ENCODE measurements at places on chromosomes 6 and 20.
A peak's percentile ranks its signal among the peaks of the same experiment; 100 is the strongest.

GRCh38 chr20:22684072-22684762 lies 99.8 kb upstream of the FOXA2 start:
- H3K27me3 ChIP-seq, result no peaks in the 10 kb centered on the region
- peak; percentile 46 for DNase-seq
- no peaks in the 10 kb centered on the region for H3K4me1 ChIP-seq
- no peak overlapping the region for H3K4me3 ChIP-seq

DNA sequence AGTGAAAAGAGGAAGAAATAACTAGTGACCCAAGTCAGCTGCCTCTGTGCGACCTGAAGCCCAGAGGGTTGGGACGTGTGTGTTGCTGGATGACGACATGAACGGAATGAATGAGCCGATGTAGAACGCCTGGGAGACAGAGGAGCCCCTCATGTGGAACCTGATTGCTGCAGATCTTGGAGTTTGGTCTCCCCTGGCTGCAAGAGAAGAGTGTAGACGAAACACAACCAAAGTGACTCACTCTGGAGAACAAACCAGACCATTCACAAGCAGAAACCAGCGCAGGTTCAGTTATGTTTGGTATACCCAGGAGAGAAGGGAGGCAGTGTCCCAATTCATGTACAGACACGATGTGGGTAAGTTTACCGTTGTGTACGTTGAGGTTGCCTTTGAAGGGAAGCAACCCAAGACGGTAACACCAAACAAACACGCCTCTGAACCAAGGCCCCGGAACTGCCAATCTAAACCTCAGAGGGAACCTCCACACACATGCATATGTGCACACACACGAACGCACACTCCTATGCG lies 265.9 kb downstream of the BMP7 start:
- peaks cover 4% of the 10 kb centered on the region for H3K27me3 ChIP-seq
- no peaks in the 10 kb centered on the region for H3K4me1 ChIP-seq
- no peak overlapping the region for H3K4me3 ChIP-seq

GRCh38 chr6:11042750-11043377 lies 1.2 kb downstream of the ELOVL2 start:
- no peak for DNase-seq
- H3K4me1 ChIP-seq, result peaks cover 14% of the 10 kb centered on the region
- H3K27me3 ChIP-seq, result no peaks in the 10 kb centered on the region
- peak overlapping the region; percentile 85 for H3K4me3 ChIP-seq
- H3K27ac ChIP-seq, result peak overlapping the region; percentile 1

DNA sequence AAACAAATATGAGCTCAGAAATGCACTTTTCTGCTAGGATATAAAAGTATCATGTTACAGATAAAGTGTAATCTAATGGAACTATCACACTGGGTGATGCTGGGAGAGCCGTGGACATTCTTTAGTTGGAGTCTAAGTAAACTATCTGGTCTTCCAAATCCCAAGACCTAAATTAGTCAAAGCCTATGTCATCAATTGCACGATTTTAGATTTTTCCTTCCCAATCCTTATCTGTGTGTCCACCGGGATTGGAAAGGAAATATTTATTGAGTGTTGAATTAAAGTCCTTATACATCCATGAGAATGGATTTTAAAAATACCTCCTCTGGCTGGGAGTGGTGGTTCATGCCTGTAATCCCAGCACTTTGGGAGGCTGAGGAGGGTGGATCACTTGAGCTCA lies 19.6 kb upstream of the MRAP2 start:
- DNase-seq, result no peak
- no peak overlapping the region for H3K27ac ChIP-seq
- no peak overlapping the region for H3K4me3 ChIP-seq
- peaks cover 10% of the 10 kb centered on the region for H3K27me3 ChIP-seq
- no peaks in the 10 kb centered on the region for H3K4me1 ChIP-seq

- H3K4me3 ChIP-seq, result no peak overlapping the region
- no peaks in the 10 kb centered on the region for H3K4me1 ChIP-seq
- peaks cover 7% of the 10 kb centered on the region for H3K36me3 ChIP-seq
- no peaks in the 10 kb centered on the region for H3K27me3 ChIP-seq
- DNase-seq, result no peak
These were observed 78.0 kb upstream of the MPC1 start for GRCh38 chr6:166460473-166461437.

- no peaks in the 10 kb centered on the region for H3K36me3 ChIP-seq
- no peak overlapping the region for H3K4me3 ChIP-seq
- no peak for DNase-seq
- H3K4me1 ChIP-seq, result no peaks in the 10 kb centered on the region
- peaks cover 2% of the 10 kb centered on the region for H3K27me3 ChIP-seq
These were observed 67.9 kb downstream of the PSMB1 start for GRCh38 chr6:170485159-170485558.

- peaks cover 3% of the 10 kb centered on the region for H3K4me1 ChIP-seq
- no peak overlapping the region for H3K27ac ChIP-seq
- H3K27me3 ChIP-seq, result no peaks in the 10 kb centered on the region
These were observed 6.7 kb downstream of the TSHZ2 start for GRCh38 chr20:52978851-52979250.

DNA sequence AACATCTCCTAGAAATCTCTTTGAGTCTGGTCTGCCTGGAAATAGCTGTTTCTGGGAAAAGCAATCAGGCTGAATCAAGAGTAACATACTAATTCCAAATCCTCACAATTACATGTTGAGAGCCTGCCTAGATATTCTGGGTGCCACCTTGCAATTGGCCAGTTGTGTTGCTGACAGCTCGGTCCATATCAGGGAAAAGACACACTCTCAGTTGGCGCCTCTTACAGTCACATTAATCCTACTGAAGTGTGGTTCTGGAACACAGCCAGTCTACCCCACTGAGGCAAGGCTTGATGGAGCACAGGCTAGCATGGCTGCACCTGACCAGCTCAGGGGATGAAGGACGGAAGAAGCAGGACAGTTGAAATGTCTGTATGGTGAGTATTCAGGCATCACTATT lies 121.4 kb upstream of the TAB2 start:
- no peak overlapping the region for H3K27ac ChIP-seq
- H3K27me3 ChIP-seq, result no peaks in the 10 kb centered on the region
- H3K36me3 ChIP-seq, result no peaks in the 10 kb centered on the region
- no peak for DNase-seq
- H3K4me3 ChIP-seq, result no peak overlapping the region

GRCh38 chr6:90978046-90978445 lies 391.2 kb upstream of the MAP3K7 start:
- no peaks in the 10 kb centered on the region for H3K4me1 ChIP-seq
- no peak overlapping the region for H3K27ac ChIP-seq
- no peak for DNase-seq
- H3K27me3 ChIP-seq, result no peaks in the 10 kb centered on the region

GRCh38 chr20:32285621-32286371 lies 8.3 kb downstream of the KIF3B start:
- H3K4me3 ChIP-seq, result no peak overlapping the region
- H3K36me3 ChIP-seq, result no peaks in the 10 kb centered on the region
- H3K4me1 ChIP-seq, result peaks cover 9% of the 10 kb centered on the region
- DNase-seq, result no peak
- H3K27ac ChIP-seq, result peak overlapping the region; percentile 24
- H3K27me3 ChIP-seq, result no peaks in the 10 kb centered on the region

- no peak overlapping the region for H3K4me3 ChIP-seq
- H3K27ac ChIP-seq, result no peak overlapping the region
- DNase-seq, result no peak
- H3K4me1 ChIP-seq, result no peaks in the 10 kb centered on the region
- H3K27me3 ChIP-seq, result no peaks in the 10 kb centered on the region
- no peaks in the 10 kb centered on the region for H3K36me3 ChIP-seq
These were observed 88.8 kb downstream of the CD24 start for GRCh38 chr6:106885679-106886078.
